Smooth muscle cell of the brain vasculature (primary cell): ENCODE measurements at places on chromosomes 5 and 9.

DNA sequence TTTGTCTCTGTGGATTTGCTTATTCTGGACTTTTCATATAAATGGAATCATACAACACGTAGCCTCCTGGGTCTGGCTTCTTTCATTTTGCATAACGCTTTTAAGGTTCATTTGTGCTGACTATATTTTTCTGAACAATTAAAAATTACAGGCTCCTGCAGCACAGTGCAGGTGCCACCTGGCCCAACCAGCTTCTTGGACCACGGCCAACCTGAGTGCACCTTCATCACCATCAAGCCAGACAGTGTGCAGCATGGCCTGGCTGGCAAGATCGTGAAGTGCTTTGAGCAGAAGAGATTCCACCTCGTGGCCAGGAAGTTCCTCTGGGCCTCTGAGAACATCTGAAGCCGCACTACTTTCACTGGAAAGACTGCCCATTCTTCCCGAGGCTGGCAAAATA is 53.5 kb upstream of the COL15A1 start:
- DNase-seq = no peak

GRCh38 chr9:135883410-135884089 is 23.8 kb downstream of the CAMSAP1 start:
- no peak for DNase-seq

DNA sequence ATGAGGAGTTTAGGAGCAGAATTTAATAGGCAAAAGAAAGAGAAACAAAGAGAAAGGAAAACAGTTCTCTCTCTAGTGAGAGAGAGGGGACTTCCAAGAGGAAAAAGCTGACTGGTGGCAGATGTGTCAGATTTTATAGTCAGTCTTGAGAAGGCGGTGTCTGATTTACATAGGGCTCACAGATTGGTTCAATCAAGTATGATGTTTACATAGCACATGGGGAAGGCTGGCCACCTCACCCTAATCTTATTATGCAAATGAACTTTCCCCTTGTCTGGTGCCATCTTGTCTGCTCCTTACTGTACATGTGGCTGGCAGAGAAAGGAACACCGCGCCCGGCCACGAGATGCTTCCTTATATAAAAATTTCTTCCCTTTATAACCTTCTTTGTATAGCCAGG is 24.7 kb downstream of the UNC13B start:
- no peak for DNase-seq

- DNase-seq = no peak
Measured at GRCh38 chr9:101450931-101451330, 15.4 kb upstream of the ALDOB start.

DNA sequence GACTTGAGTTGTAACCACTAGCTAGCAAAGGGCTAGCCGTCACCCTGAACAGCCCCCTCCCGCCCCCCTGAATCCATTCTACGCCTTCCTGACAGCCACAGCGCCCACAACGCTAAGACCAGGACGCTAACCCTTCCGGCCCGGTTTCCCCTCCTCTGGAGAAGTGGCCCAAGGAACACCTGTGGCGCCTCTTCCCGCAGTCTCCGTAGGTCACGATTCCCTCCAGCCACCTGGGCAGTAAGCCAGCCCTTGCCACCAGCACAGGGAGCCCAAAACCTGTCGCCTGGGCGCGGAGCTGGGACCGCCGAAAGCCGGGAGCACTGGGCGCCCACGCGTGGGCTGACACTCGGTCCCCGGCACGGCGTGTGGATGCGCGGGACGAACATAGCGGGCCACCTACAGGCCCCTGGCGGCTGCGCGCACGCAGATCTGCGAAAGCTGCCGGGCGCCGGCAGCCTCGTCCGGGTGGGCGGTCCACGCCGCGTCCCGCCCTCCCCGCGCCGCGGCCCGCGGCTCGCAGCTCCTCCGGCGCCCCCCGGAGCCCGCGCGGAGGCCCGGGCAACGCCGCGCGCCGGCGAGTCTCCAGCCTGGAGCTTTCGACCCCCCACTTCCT is 596 bp downstream of the IRF1 start:
- no peak for DNase-seq

GRCh38 chr9:108016446-108016845 is 526.9 kb upstream of the KLF4 start:
- no peak for DNase-seq

DNA sequence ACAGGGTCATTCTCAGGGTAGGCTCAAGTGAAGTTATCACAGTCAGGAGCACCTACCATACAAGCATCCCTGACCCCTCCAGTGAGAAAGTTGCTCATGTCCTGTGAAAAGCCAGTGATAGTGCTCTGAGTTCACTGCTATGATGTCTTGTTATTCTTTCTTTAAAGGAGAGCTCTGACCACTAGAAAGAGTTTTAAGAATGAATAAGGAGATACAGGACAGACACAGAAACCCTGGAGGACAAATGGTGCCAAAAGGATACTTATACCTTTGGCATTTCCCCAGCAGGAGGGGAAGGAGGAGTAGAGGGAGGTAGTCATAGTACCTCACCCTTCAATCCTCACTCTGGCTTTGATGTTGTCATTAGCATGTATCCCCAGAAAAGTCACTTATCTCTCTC is 84.0 kb upstream of the AGXT2 start:
- no peak for DNase-seq

DNA sequence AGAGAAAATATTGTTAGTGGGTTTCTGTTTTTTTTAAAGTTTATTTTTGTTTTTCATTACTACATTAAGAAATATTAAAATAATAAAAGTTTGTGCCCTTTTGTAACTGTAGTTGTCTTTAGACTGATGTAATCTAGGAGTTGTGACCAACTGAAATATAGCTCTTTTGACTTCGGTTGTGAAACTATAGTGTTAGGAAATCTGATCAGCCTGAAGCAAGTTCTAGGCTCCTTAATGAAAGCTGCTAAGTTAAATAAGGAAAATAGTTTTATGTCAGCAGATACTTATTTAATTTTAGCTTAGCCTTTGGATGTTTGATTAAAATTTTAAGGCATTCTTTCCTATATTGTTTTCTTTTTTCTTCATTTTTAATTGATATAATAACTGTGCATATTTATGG is 14.2 kb downstream of the AP3S1 start:
- no peak for DNase-seq

DNA sequence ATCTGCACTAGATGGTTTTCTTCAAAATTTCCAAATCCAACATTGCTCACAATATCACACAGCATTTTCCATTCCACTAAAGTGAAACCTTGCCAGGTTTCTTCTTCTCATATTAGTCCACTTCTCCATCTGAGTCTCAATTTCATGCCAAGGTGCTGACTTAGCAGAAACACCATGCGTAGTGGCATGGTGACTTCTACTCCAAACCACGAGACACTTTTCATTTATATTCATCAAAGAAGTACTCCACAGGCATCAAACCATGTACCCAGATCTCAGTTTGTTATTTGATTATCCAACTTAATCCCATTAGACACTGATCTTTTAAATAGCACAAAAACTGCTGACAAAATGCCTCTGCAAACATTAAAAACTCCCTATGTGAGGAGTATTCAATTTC is 233.4 kb upstream of the ITGA1 start:
- DNase-seq = no peak

DNA sequence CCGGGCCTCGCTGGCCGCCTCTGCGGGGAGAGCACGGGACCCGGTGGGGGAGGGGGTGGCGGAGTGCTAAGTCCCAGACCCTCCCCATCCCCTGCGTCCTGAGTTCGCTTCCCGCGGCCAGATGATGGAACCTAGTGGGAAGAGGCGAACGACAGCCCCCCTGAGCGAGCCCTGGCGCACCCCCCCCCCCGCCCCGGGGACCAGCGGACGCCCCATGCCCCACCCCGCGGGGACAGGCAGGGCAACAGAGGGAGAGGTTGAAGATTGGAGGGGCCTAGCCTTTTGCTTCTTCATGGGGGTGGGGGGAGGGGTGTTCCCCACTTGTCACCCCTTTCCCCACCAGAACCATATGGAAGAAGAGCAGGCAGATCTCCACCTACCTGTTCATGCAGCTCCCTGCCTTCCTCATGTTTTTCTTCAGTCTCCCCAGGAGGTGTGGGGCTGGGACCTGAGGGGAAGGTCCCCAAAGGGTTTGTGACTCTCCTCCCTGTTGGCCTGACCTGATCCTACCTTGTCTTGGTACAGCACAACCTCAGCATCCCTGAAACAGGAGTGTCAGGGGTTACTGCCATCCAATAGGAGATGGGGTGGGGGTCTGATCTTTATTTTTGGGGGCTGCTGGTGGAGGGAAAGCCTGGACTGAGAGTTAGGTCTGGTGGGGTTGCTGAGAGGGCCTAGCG is 485 bp downstream of the FAM53C start:
- DNase-seq = no peak

DNA sequence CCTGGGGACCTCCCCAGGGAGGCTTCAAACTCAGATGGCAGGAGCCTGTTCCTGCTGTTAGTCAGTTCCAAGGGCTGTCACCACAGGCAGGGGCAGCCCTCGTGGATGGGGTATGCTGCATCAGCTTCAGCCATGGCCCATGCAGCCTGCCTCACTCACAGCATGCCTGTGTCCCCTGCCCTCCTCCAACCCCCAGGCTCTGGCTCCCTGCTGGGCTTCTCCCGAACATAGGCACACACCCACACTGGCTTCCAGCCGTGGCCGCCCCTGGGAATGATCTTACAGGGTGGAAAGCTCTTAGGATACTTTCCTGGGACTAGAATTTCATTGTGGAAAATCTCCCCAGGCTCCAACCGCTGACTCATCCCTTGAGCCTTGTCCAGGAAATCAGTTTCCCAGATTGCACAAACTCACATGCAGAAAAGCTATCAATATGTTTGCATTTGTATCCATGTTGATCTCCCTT is 163.8 kb downstream of the SEC61B start:
- peak; percentile 29 for DNase-seq

DNA sequence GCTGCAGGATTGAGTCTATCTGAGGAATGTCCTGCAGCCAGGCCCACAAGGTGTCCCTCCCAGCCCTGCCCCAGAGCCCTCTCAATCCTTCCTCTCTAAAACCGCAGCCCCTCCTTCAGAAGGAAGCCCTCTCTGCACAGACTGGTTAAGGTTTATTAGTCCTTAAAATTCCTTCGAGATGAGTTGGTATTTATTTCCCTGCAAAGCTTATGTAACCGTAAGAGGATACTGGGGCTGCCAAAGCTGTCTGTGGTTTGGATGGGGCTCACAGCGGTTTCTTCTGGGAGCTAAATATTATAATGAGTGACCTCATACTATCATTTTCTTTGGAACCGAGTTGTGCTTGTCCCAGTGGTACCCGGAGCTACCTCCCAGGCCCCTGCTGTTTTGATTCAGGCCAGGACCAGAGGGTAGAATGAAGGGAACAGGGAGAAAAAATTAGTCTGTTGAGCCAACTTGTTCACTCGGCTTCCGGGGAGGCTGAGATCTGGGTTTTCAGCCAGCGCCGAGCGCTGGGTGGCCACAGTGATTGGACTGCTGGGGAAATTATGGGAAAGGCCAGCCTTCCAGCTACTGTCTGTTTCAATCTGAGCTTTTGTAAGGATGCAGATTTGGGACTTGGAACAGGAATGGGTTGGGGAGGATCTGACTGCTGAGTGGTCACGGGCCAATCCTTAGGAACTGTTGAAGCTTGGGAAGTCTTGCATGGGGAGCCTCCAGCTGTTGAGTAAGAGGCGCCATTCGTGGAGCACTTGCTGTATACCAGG is 107.5 kb downstream of the NDFIP1 start:
- DNase-seq = peak; percentile 91

DNA sequence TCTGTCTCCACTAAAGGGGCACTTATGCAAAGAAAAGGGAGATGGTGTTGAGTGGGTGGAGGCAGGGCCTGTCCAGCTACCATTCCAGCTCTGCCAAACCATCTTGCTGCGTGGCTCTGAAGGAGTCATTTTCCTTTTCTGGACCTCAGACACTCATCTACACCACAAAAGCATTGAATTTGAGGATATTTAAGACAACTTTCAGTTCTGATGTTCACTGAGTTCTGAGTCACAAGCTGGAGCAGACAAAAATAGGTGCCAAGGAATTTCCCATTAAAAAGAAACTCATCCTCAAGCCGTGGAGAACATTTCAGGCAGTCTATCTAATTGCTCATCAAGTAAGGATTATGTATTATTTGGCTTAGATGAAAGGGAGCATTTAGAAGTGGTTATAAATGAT is 195.0 kb upstream of the TBC1D2 start:
- no peak for DNase-seq

- no peak for DNase-seq
Measured at GRCh38 chr9:124593200-124593599, 86.0 kb upstream of the NR5A1 start.

DNA sequence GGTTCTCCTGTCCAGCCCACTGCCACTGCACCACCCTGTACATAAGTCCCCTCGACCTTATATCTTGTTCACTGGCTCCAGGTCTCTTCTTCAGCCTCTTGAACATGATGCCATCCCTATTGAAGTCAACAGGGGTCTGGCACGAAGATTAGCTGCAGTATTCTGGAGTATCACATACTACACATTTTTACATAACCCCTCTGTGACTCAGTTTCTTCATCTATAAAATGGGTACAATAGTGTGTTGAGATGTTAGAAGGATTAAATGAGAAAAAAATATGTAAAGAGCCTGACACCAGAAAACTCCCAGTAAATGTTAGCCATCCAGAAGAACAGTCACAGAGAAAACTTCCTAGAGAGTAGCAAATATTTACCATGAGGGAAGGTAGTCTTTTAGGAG is 98.9 kb downstream of the PIK3R1 start:
- DNase-seq = no peak

GRCh38 chr5:43294226-43294625 is 19.0 kb downstream of the HMGCS1 start:
- no peak for DNase-seq

- DNase-seq = no peak
Measured at GRCh38 chr5:172806897-172807672, 27.0 kb upstream of the ERGIC1 start.

DNA sequence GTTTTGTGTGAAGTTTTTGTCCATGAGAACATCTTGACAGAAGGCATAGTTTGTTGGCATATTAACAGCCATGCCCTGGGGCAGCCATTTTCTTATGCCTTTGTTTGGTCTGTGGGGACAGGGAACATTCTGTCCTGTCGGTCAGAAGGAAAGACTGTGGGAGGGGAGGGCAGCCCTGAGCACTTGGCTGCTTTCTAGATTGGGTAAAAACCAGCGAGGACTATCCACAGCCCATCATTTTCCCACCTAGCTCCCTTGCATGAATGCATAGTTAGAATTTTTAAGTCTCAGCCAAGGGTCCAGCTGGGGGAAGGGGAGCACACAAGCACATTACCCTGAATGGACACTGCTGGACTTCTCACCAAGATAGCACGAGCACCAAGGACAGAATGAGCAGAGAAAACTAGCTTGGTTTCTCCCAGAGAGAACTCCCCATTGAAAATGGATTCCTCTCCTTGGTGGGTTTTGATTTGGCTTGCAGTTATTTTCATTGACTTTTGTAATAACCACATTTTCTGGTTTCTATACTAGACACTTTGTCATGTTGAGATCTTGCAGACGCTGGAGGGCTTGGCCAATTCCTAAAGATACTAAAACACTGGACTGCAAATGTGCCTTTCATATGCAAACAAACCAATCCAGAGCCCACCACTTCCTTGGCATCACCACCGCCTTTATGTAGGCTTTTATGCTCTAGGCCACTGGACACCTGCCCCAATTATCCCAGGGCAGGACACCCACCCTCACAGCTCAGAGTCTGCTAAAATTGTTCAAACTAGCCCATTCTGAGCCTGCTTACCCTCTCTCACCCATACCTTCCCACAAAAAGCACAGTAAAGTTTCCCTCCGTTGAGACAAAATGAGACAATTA is 129.9 kb downstream of the BOD1 start:
- no peak for DNase-seq

GRCh38 chr9:87718852-87719612 is 6.9 kb upstream of the CTSL start:
- no peak for DNase-seq
